AG10803 (cell line): ENCODE measurements at places on chromosomes 12 and 14.

GRCh38 chr14:91138511-91139359, 24.9 kb downstream of the DGLUCY start:
- peak; percentile 24 for DNase-seq

DNA sequence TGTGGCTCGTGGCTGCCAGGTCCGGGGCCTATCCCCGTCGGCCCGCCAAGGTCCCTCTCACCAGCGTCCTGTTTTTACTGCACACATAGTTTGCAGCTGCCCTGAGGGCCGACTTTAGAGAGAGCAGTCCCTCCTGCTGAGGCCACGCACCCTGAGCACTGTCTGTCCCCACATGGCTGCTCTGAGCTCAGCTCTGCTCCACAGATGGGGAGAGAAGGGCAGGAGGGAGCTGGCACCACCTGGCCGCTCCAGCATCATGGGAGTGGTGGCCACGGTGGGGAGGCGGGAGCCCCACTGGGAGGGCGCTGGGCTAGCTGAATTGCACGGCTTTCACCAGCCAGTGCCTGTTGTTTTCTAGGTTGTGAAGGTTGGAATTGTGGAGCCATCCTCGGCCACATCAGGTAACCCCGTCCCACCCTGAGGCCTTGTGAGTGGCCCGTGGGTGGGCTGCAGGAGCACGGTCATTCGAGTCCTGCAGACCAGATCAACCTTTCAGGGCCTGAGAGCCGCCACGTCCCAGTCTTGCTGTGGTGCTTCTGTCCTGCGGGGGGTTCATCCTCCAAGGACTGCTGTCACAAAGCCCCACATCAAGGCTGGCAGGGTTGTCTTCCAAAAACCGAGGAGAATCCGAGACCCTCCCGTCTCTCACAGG, 7.4 kb upstream of the TEX22 start:
- DNase-seq, result no peak

DNA sequence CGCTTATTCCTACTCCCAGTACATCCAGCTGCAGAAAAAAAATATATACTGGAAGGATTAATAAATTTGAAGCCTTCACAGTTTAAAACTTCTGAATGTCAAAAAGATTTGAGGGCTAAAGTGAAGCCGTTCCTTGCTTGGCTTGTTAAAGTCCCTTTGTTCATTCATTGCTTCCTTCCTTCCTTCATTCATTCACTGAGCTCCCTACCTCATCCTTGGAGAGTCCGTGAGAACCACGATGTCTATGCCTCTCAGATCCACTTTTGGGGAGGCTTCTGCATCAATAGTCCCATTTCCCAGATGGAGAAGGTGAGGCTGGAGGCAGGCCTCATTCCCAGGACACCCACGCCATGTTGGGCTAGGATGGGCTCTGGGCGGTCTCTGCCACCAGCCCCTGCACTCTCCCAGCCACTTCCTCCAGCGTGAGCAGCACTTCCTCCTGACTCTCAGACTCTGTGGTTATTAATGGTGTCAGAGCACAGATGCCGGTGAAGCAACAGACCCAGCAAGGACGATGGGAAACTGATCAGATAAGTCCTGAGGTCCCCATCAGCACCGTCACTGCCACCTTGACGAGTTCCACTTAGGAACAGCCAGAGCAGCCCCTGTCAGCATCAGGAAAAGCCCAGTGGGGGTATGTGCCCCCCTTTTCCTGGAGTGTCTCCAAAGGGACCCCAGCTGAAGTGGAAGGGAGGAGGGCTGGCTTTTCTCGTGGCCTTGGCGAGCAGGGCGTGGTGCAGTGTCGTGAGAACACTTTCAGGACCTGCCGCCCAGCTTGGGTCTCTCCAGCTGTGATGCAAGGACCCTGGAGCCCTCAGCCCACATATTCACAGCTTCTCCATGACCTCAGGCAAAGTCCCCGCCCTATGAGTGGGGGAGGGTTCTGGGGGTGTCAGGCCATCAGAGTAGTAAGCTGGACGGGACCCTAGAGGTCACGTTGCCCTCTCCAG, 21.2 kb downstream of the ASB2 start:
- DNase-seq, result no peak

DNA sequence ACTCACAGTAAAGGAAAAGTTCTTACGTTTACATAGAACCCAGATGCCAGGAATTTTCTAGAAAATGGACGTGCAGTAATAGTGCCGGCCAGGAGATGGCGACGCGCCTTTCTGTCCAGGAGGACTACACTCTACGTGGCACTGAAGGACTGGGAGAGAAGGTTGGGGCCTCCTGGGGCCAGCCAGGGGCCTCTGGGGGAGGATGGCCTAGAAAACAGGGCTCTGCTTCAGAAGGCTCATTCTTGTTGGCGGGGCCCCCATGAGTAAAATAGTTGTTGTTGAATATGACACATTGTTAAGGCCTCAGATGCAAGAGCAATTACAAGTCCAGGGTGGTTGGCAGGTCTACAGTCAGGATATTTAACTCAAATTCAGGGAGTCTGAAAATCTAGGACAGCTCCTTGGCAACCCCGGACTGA, 120.1 kb upstream of the MAX start:
- peak; percentile 75 for DNase-seq

GRCh38 chr12:42281844-42282243, 43.8 kb upstream of the YAF2 start:
- no peak for DNase-seq

DNA sequence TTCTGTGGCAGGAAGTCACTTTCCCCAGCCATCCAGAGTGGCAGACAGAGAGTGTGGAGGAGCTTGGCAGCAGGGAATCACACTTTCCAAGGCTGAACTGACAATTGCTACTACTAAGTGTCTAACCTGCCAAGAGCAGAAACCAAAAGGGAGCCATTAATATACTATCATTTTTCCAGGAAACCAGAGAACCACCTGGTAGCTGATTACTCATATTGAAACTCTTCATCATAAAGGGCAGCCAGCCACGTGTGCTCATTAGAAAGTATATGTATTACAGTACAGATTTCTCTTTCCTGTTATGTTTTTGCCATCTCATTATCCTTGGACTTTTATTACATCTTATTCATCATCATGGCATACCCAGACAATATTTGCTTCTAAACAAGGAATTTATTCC, 374.9 kb downstream of the GXYLT1 start:
- DNase-seq, result no peak

- no peak for DNase-seq
Observed at GRCh38 chr14:67510836-67511235, 22.3 kb upstream of the PLEKHH1 start.

DNA sequence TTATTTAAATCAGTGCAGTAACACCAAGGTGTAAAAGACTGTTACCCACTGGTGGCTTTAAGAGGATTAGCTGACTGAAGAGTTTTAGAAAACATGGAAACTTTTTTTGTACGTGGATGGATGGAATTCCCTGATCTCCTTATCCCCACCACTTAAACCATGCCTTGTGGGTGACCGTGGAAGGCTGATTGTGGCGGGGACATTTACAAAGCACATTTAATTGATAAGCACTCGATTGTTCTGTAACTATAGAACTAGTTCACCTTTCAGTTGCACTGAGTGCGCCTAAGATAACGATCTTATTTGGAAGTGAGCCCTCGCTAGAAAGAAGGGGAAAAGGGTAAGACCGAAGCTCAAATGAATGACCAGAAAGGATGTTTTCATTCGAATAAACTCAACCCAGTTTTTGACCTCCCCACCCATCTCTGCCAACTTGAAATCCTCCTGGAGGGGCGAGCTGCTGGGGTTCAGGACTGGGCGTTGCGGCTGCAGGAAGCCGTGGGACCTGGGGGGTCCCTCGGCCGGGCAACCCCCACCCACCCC, 688 bp upstream of the RASSF3 start:
- DNase-seq, result no peak

- no peak for DNase-seq
Observed at GRCh38 chr12:20148241-20148640, 220.1 kb upstream of the PDE3A start.

DNA sequence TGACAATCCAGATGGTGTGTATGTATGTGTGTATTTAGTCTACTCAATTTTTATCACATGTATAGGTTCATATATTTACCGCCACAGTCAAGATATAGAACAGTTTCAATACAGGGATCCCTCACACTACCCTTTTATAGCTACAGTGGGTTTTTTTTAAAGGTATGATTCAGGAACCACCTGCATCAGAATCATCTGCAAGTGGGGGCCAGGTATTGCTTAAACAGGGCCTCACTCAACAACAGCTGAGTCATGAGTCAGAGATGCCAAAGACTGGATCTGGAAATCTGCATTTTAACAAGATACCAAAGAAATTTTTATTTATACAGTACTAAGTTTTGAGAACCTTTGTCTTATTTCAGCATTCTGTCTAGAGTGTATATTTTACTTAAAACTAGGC, 117.6 kb downstream of the SLC35F4 start:
- DNase-seq, result no peak

- DNase-seq, result no peak
Observed at GRCh38 chr14:100560471-100560870, 26.7 kb downstream of the BEGAIN start.
